Thoracic aorta (tissue), 2 donors: ENCODE measurements at places on chromosomes 6 and 20.
A peak's percentile ranks its signal among the peaks of the same experiment; 100 is the strongest.

DNA sequence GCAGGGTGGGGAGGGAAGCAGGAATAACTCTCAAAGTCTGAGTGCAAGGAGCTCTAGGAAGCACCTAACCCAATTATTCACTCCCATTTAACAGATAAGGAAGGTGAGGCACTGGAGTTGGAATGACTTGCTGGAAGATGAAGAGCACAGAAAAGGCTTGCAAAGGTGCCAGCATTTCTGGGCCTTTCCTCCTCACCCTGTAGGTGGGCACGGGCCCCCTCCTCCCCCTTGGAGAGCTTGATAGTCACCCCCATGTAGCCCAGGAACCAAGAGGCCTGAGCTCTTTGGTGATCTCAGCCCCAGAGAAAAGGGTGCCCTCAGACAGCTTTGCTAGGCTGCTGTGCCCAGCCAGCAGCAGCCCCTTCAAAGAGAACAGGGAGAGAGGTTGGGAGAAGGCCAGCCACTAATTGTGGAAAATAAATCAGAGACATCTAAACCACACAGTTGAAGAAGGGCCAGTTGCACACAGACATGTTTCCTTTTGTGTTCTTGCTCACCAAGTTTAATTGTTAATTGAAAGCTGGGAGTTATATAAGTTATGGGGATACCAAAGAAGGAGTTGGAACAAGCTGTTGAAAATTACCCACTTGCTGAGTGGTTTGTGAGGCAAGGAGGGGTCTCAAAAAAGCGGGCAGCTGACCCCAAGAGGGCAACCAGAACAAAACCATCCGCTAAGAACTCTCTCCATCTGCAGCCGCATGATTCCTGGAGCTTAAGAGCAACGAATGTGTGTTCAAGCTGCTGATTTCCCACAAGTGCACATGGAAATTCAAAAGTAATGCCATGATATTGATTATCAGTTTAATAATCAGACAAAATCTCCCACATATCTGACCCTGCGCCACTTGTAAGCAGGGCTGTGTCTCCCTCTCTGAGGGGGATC is 77.0 kb downstream of the MRPL14 start:
- no peak for DNase-seq

DNA sequence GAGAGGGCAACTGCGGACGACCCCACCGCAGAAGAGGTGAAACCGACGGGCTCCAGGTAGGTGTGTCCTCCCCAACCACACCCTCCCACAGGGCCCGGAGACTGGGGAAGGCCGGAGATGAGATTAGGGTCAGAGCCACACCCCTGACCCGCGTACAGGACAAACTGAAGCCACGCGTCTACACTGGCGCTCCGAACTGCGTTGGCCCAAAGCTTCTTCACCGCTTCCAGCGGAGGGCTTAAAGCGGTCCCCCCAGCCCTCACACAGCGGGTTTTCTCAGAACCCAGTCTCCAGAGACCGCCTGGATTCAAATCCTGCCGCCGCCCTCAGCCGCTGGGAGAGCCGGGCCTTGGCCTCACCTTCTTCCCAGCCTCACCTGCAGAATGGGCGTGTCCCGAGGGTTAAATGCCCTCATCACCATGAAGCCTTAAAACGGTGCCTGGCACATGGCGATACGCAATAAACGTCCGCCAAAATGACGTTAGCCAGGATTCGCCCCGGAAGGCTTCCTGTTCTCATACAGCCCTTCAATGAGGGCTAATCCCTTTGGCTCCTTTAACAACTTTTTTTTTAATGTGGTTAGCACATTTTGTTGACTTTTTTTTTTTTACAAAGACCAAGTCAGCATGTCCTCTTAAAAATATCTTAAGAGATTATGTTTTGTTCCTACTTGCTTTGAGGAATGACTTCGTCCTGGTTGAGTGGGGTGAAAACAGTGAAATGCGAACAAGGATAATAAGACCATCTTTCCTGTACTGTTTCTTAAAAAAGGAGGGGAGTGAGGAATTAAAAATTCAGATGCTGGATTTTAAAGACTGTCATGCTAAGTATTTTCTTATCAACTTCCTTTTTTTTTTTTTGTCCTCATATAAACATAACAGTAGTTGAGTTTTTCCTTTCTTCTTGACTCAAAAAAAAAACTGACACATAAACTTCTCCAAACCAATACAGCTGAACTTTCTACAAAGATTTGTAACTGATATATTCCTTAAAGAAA is 15.1 kb upstream of the ZNF217 start:
- no peak for DNase-seq

- DNase-seq, result no peak
These were observed 256.5 kb downstream of the HACE1 start for GRCh38 chr6:104603108-104603745.

DNA sequence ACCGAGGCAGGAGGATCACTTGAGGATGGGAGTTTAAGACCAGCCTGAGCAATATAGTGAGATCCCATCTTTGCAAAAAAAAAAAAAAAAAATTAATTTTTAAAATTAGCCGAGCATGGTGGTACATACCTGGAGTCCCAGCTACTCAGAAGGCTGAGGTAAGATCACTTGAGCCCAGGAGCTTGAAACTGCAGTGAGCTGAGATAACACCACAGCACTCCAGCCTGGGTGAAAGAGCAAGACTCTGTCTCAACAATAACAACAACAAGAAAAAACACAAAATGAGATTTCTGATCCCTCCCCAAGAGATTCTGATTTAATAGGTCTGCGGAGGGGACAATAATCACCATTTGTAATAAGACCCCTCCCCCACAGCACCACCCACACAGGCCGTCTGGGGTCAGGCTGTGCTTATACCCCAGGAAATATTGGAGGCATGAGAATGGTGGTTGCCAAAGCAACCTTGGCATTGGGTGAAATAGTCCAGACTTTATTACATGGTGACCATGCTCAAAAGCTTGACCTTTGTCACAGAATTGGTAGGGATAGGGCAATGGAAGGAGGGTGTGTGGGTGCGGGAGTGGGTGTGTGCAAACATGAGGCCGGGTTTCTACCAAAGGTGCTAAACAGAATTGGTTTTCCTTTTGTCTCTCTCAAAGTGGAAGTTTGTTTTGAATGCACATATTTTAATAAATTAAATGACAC is 24.4 kb upstream of the ADTRP start:
- DNase-seq, result no peak

DNA sequence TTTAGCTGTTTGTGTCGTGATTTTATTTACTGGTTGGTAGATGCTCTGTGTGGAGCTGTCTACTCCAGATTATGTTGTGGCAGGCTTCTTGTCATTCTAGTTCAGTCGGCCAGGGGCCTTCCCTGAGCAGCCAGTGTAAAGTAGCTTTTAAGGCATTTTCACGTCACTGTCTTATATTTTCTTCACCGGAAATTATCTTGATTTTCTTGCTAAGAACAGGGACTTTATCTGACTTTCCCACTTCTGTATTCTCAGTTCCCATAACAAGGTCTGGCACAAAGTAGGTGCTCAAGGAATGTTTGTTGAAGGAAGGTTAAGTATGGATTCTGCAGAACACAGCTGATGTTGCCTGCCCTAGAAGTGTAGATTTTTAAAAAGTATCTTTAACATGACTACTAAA is 868 bp downstream of the LTV1 start:
- DNase-seq, result no peak

GRCh38 chr20:32917191-32917950 is 58.6 kb downstream of the EFCAB8 start:
- DNase-seq, result no peak

GRCh38 chr20:24950836-24951525 is 1.9 kb downstream of the CST7 start:
- DNase-seq, result no peak

DNA sequence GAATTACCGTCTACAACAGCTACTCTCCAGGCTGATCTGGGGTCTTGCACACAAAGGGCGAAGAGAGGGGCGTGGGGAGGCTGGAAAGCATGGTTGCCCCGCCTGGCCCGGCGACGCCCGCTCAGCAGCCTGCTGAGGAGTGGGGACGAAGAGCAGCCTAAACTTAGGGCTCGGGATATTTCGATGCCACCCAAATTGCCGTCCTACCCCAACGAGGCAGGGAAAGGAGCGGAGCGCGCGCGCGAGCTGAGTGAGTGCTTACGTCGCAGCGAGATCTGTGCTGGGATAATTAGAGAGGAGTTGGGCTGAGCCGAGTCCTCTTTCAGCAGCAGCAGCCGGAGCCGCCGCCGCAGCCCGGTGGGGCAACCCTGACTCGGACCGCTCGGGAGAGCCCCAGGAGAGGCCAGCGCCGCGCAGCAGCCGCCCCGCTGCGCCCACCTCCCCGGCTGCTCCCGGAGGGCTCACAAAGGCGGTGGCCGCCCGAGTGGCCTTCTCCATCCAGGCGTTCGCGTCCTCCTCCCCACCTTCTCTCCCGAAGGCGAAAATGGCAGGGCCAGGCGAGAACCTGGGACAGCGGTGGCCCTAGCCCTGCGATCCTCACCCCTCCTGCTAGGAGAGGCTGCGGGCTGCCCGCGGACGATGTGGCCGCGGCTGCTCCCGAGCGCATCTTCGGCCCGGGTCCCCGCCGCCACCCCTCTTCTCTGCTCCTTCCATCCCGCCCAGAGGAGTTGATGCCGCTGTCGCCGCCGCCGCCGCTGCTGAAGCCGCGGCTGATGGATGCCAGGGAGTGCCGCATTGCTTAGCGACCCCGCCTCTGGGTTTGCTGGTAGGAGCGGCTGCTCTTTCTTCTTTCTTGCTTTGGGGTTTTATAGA is at the start of gene CLVS2:
TSS of gene CLVS2 (plus strand) at position 315 of the 873 bp plus-strand sequence. CDS start 1,543 bp downstream, outside the sequence.
- no peak for DNase-seq

DNA sequence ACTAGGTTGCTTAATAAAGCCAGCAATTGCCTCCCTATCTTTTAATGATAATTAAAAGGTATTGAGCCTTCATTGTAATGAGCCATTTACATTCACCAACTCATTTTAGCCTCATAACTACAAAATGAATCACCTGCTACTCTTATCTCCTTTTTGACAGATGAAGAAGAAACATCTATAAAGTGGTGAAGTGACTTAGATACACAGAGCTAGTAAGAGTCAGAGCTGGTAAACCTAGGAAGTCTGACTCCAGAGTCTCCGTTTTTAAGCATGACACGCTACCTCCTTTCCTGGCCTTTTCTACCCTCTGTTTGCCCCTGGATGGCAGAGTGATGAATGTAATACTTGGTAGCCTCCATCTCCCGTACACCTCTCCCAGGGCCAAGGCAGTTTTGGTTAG is 93.5 kb downstream of the SPTLC3 start:
- DNase-seq, result no peak

- DNase-seq, result peak; percentile 58
These were observed 27.3 kb upstream of the STX16 start for GRCh38 chr20:58623579-58624473.

- no peak for DNase-seq
These were observed 5.8 kb downstream of the SNHG17 start for GRCh38 chr20:38429301-38429700.

DNA sequence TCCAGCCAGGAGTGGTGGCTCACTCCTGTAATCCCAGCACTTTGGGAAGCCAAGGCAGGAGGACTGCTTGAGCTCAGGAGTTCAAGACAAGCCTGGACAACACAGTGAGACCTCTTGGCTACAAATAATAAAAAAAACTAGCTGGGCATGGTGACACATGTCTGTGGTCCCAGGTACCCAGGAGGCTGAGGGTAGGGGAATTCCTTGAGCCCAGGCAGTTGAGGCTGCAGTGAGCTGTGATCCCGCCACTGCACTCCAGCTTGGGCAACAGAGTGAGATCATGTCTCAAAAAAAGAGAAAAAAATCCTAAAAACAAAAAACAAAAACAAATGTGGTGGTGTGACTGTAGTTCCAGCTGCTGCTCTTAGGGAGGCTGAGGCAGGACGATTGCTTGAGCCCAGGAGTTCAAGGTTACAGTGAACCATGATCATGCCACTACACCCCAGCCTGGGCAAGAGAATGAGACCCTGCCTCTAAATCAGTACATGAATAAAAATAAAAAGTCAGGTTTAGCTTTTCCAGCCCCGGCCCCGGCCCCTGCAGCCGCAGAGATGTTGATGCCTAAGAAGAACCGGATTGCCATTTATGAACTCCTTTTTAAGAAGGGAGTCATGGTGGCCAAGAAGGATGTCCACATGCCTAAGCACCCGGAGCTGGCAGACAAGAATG is 13.5 kb upstream of the SNRPC start:
- DNase-seq, result no peak

DNA sequence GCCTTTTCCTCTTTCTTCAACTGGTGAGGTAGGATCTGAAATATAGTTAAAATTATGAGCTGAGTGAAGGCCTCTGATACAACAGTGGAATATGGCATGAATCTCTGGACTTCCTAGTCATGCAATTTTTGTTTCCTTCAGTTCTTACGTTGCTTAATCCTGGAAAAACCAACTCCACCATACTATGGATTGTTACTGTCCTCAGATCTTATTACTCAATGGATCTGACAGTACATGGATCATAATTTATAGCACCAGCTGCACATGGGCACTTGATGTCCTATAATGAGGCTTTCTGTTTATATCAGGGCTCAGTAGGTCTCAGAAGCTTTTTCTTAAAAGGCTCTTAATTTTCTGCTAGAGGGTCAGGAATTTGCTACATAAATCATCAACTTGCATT is 1341.0 kb upstream of the EYS start:
- no peak for DNase-seq

- no peak for DNase-seq
These were observed 17.1 kb upstream of the ASF1A start for GRCh38 chr6:118876814-118877213.

DNA sequence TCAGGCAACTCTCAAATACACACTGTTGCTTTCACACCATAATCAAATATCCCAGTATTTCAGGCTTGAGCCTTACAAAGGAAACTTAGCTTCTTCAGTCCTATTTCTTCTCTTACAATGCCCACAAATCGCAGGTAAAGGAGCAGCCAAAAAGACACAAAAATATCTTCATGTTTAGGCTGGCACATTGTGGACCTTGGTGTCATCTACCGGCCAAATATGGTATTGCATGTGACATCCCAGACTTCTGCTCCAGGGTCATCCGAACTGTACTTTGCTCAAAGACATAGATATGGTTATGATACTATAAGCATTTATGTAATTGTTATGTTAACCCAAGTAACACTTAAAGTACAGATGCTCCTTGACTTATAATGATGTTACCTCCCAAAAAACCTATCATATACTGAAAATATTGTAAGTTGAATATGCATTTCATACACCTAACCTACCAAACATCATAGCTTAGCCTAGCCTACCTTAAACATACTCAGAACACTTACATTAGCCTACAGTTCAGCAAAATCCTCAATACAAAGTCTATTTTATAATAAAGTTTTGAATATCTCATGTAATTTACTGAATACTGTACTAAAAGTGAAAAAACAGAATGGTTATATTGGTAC is 4.6 kb downstream of the OR2H2 start:
- DNase-seq, result no peak

- DNase-seq, result no peak
These were observed 9.8 kb downstream of the PAQR8 start for GRCh38 chr6:52371656-52372191.

GRCh38 chr20:8434326-8434876 is 302.3 kb downstream of the PLCB1 start:
- no peak for DNase-seq

DNA sequence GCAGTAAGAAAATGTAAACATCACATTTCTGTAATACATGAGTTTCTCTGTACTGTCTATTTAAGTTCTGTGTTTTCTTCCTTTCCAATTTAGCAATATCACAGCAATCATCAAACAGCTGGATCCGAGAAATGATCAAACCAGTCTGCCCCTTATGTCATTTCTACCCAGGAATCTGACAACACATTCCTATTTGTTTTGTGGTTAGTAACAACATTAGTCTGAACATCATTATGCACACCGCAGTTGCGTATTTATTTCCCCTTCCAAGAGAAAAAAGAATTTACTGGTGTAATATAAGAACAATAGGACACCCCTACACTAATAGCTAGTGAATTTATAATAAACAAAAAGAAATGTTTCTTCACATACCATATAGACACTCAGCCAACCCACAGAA is 179.5 kb downstream of the BTBD9 start:
- no peak for DNase-seq

- DNase-seq, result no peak
These were observed 18.4 kb downstream of the POPDC3 start for GRCh38 chr6:105161421-105161820.

GRCh38 chr6:110699780-110700179 is 115.5 kb downstream of the CDK19 start:
- DNase-seq, result no peak
